Activated CD8-positive, alpha-beta memory T cell treated with anti-CD3 and anti-CD28 coated beads for 4 hours (primary cell): ENCODE measurements at places on chromosomes 1 and 21.

GRCh38 chr1:178341261-178341956, 155.4 kb downstream of the CLEC20A start:
- no peak for DNase-seq

GRCh38 chr1:231376875-231377549, 38.9 kb downstream of the SPRTN start:
- no peak for DNase-seq

- no peak for DNase-seq
Measured at GRCh38 chr1:204213668-204214662, at the start of gene GOLT1A. Gene GOLT1A (minus strand): TSS chr1:204213988. CDS start chr1:204213906, 82 bp downstream.

DNA sequence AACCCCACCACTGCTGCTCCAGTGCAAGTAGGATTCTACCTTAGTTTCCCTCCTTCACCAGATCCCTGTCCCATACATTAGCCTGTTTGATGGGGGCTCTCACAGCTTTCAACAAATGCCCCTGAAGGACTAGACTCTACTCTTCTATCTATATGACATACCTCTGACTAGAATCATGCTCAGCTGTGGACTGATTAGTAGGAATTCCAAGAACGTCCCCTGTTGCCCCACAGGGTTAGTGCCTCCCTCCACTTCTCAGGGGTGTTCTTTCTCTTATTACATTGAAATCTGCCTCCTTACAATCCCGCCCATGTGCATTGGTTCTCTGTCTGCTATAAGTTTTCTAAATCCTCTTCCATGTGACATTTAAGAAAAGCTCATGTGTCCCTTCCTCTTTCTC, 375.9 kb upstream of the DUSP10 start:
- no peak for DNase-seq

GRCh38 chr1:215568299-215568692, 1.2 kb downstream of the KCTD3 start:
- no peak for DNase-seq

DNA sequence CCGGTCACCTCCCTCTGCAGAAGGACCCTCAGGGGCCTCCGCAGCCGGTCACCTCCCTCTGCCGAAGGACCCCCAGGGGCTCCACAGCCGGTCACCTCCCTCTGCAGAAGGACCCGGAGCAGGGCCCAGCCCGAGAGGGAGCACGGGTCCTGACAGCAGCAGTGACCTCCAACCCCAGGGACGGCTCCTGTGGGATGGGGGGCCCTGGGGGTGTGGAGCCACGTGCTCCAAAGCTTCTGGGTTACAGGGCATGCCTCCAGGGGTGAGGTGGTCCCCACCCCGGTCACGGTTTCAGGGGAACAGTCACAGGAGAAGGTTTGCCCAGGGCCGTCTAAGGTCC, 40.3 kb downstream of the SLC19A1 start:
- DNase-seq = no peak

GRCh38 chr1:231867607-231868006, 241.0 kb downstream of the DISC1 start:
- no peak for DNase-seq

- no peak for DNase-seq
Measured at GRCh38 chr21:34713621-34714020, 44.8 kb downstream of the CLIC6 start.

DNA sequence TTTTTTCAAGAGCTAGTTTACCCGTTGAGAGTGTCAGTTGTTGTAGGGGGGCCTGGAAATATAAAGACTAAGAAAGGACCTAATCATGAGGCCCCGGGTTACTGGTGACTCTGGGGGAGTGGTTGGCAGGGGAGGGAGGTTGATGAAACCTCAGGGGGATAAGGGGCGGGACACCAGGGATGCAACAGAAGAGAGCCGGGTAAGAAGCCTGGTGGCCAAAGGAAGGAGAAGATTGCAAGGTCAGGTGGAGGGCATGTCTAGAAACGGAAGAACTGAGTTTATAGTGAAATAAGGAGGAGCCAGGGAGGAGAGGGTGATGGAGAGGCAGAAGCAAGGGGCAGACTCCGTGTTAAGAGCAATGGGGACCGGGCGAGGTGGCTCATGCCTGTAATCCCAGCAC, 12.5 kb upstream of the SPOCD1 start:
- DNase-seq = no peak

DNA sequence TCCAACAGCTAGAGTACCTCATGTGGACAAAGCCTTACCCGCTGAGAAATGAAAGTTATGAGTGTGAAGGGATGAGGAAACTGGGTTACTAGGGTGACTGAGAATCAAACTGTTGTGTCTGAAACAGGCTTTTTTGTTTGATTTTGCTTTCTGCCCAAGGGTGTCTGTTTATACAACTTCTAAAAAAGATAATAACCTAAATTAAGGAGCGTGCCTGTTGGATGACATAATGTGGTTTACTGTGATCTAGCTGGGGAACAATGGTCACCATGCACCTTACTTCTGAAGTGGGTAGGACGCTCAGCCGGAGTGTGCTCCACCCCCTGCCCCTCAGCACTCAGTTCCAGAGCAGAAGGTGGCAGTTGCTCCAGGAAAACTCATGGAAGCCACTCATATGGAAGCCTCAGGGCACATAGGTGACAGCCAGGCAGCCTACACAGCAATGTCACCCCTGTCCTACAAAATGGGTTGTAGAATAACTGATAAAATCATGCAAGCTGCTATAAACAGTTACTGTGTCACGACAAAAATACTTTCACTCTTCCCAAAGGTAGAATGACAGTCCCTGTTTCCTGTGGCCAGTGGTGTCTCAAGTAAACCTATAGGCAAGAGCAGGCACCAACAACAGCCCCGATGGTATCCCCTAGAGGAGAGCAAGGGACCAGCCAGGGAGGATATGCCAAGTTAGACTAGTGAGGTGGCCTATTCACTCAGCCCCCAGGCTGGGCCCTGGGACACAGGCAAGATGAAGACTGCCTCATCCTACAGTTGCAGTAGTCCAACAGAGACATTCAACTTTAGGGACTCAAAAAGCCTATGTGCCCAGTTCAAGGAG, 29.3 kb downstream of the SIPA1L2 start:
- no peak for DNase-seq

DNA sequence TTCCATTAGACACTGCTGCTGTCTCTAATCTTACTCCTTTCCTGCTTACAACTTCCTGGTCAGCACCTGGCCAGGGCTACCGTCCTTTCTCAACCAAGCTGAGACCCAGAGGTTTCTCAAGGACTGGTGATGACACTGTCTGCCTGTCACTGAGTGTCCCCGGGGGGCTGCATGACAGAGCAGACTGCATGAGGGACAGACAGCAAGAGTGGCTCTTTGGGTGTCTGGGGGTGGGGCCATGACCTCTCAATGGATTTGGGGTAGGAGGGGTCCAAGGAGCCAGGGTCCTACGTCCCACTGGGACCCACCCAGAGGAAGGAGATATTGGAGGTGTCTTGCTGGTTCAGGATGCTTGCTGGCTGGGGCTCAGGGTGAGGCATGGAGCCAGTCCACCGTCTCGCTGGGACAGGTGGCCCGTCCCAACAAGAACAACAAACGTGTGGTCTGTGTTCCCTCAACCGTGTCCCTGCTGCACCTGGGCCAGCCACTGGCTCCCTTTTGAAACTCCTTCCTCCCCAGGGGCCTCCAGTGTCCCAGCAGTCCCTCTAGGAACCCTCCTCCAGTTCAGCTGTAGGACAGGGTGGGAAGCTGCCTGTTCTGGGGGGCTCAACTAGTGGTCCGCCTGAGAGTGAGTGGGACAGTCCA, 344.6 kb upstream of the AJAP1 start:
- no peak for DNase-seq

GRCh38 chr1:246113555-246114095, 393.5 kb downstream of the SMYD3 start:
- DNase-seq = no peak

GRCh38 chr1:231743966-231744365, 117.4 kb downstream of the DISC1 start:
- DNase-seq = no peak

DNA sequence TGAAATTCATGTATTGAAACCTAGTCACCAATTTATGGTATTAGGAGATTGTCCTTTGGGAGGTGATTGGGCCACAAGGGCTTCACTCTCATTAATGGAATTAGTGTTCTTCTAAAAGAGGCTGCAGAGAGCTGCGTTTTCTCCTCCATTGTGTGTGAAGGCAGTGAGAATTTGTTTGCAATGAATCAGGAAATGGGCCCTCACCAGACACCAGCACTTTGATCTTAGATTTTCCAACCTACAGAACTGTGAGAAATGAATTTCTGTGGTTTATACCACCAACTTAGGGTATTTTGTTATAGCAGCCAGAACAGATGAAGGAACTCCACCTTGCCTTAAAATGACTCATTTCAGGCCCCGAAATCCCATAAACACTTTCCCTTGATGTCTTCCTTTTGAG, 544.2 kb downstream of the RWDD3 start:
- no peak for DNase-seq

GRCh38 chr21:31564439-31564838, 95.1 kb upstream of the SOD1 start:
- DNase-seq = no peak
